ENCODE measurements at places on chromosomes 2 and 18.

GRCh38 chr2:26644188-26644835, 3.1 kb upstream of the CIB4 start:
- DNase-seq, result no peak

GRCh38 chr18:59898093-59898492, 1.7 kb upstream of the PMAIP1 start:
- DNase-seq, result no peak

DNA sequence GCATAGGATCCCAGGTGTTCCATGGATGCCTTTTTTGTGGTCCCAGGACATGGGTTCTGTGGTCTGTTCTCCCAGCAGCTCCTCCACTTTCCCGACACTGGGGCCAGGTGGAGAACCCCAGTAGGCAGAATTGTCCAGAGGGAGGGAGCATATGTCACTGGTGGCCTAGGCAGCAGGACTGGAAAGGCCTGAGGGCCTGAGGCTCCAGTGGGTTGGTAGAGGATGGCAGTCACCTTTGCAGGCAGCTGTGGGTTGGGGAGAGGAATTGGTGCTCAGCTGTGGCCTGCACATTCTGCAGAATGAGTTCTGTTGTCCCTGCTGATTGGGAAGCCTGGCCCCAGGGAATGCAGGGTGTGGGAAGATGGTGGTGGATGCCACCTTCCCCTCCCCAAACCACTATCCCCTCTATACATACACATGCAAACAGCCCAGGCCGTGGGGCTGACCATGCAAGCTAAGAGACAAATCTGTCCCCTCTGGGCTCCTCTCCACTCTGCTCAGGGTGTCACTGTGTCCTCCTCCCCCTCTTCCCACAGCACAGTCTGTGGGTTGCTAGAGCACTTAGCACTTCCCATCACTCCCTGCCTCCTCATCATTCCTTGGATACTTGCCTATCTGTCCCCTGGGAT, 11.4 kb downstream of the CTIF start:
- DNase-seq, result no peak

DNA sequence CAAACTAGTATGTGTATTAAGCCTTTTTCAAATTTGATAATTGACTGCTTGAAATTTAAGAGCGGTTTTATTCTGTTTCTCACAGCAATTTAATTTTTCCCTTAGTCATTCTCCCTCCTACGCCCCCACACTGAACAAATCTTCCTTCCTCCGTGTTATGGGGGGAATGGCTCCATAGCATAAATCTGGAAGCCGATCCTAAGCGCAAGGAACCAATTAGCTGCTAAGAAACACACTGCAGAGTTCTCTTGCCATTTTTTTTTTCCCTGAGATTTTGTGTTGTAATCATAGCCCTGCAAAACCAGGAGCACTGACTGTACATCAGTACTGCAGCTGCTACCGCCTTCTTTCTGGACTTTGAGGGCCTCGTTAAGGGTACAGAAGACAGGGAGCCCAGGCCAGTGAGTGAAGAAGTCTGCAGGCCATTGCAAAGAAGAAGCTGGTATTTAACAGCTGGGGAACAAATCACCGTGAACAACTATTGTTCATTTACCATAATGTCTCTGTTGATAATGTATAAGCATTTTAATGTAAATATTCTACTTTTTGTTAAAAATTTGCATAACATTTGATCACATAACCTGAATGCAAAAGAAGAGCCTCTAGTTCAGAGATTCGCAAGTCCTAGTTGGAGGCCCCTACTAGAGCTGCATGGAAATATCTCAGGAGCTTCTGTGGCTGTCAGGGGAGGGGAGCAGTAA, 264.0 kb downstream of the LRATD1 start:
- DNase-seq, result no peak
